ENCODE measurements at places on chromosomes 13 and 19. TPM values are rescaled to one million over a fixed set of nuclear protein-coding genes. Genes with fewer than 3 reads are reported as not detected.

The ITPKC gene
- total RNA-seq: 4.7 TPM

The ENOX1 gene
- total RNA-seq: not detected

The TJP3 gene
- 1.0 TPM for total RNA-seq

The ZNF880 gene
- total RNA-seq: 10.7 TPM

The ZNF253 gene
- total RNA-seq: 12.3 TPM

The FUT6 gene
- total RNA-seq: not detected

The LILRA6 gene
- total RNA-seq: not detected

The ADGRE1 gene
- total RNA-seq: 1.8 TPM

The NANOS3 gene
- total RNA-seq: 0.70 TPM

The C1QTNF9 gene
- total RNA-seq: not detected

The KIR3DL2 gene
- 0.73 TPM for total RNA-seq

The USHBP1 gene
- 0.36 TPM for total RNA-seq

The NEK5 gene
- total RNA-seq: 0.09 TPM

The ONECUT3 gene
- total RNA-seq: not detected

The SIX5 gene
- 0.82 TPM for total RNA-seq

The HCN2 gene
- total RNA-seq: 1.9 TPM

The SBK2 gene
- total RNA-seq: not detected

The KLHL1 gene
- not detected for total RNA-seq

The CYSLTR2 gene
- total RNA-seq: 3.7 TPM

The SMIM44 gene
- not detected for total RNA-seq

The KASH5 gene
- total RNA-seq: 0.23 TPM

The ZNF100 gene
- total RNA-seq: 22.3 TPM

The ACP7 gene
- total RNA-seq: not detected

The ZIK1 gene
- total RNA-seq: 4.4 TPM

The SLITRK6 gene
- total RNA-seq: not detected

The VSTM2B gene
- not detected for total RNA-seq

The HRC gene
- total RNA-seq: not detected

The ZNF285 gene
- 0.32 TPM for total RNA-seq

The ZNF497 gene
- 1.1 TPM for total RNA-seq

The TMIGD2 gene
- total RNA-seq: 20.9 TPM

The C13orf46 gene
- total RNA-seq: 4.5 TPM

The TMPRSS9 gene
- total RNA-seq: not detected

The STOML3 gene
- total RNA-seq: not detected

The ZNF575 gene
- total RNA-seq: 3.7 TPM

The CDC42EP5 gene
- total RNA-seq: not detected

The SIGLEC12 gene
- 1.4 TPM for total RNA-seq

The PSPN gene
- total RNA-seq: 1.9 TPM

The COL4A1 gene
- total RNA-seq: not detected

The SPART gene
- total RNA-seq: 25.9 TPM

The SSC5D gene
- 0.23 TPM for total RNA-seq

The FPR3 gene
- total RNA-seq: not detected

The GIPR gene
- total RNA-seq: 4.7 TPM

The DNAAF3 gene
- total RNA-seq: 0.18 TPM
